Activated CD4-positive, alpha-beta T cell treated with anti-CD3 and anti-CD28 coated beads, Interleukin-2, amount 10 ng/mL, durations not matched to agents 24 days and 14 days (primary cell): ENCODE measurements at places on chromosomes 3 and 15.

GRCh38 chr3:94548581-94549316, 485.9 kb downstream of the NSUN3 start:
- no peak for DNase-seq

GRCh38 chr15:49815526-49815925, 194.7 kb downstream of the DTWD1 start:
- DNase-seq = no peak

DNA sequence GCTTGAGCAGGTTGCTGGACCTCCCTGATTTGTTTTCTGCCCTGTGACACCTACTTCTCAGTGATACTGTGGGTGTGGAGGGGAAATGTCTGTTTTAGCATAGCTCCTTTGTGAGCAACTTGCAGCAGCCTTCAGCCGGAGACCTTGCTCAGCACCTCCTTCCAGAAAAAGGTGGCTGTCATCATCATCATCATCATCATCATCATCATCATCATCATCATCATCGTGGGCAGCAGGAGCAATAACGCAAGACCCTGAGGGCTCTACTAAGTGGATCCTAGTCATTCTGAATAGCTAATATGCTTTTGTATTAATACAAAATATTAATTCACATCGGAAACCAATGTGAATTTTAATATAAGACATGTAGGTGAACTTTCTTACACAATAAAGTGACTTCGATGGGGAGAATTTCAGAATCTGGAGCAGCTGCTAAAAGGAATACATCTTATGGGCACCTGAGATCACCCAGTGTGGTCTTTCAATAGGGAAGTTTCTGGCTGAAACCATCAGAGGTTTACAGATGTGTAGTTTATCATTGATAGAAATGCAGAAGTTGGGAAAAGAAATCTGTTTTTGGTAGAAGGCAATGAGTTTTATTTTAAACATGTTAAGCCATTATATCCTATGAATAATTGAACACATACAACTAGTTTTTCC, 8.6 kb downstream of the GABRR3 start:
- no peak for DNase-seq

DNA sequence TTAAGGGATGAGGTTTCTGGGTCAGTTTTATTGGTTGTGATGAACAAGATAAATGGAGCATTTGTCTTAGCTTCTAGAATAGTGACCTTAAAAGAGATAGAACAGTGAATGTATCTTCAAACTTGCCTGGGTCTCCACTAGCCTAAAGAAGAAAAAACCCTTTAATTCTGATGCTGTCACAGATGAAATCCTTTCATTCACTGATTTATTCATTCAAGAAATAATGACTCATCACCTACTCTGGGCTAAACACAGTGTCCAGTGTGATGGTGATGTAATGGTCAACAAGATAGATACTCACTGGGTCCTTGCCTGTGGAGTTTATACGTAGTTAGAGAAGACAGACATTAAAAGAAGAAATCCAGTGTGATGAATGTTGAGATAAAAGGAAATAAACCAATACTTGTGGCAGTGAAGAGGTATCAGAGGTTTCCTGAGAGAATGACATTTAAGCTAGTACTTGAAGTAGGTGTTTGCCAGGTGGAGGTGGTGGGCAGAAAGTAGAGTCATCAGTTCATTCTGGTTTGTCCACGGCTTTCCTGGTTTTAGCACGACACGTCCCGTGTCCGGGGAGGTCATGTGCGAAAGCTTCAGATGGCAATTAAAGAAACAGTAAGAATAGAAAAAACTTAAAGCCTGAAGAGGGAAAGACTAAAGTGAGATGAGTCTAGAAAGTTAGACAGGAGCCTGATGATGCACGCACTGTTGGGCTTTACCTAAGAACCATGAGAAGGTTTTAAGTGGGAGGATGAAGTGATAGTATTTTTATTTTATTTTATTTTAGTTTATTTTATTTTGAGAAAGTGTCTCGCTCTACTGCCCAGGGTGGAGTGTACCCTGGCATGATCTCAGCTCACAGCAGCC, 18.5 kb downstream of the PAK2 start:
- DNase-seq = no peak

DNA sequence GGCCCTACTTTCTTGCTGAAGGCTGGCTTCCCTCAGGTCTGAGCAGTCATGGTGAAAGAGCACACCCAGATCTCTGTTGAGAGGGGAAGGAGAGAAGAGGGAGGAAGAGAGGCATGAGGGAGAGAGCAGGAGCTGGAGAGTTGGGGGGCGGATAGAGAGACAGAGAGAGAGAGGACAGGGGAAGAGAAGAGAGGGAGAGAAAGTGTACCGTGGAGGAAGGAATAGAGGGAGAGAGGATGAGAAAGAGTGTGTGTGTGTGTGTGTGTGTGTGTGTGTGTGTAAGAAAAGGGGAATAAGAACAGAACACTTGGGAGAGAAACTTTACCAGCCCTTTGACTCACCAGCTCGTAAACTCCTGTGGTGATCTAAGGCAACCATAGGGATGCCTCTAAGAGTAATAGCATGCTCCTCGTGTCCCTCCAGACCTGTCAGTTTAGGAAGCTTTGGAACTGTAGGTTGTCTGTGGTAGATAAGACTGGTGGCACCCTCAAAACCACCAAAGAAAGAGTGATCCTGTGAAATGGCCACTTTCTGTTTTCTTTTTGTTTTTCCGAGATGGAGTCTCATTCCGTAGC, 18.2 kb downstream of the ZNF592 start:
- DNase-seq = no peak

DNA sequence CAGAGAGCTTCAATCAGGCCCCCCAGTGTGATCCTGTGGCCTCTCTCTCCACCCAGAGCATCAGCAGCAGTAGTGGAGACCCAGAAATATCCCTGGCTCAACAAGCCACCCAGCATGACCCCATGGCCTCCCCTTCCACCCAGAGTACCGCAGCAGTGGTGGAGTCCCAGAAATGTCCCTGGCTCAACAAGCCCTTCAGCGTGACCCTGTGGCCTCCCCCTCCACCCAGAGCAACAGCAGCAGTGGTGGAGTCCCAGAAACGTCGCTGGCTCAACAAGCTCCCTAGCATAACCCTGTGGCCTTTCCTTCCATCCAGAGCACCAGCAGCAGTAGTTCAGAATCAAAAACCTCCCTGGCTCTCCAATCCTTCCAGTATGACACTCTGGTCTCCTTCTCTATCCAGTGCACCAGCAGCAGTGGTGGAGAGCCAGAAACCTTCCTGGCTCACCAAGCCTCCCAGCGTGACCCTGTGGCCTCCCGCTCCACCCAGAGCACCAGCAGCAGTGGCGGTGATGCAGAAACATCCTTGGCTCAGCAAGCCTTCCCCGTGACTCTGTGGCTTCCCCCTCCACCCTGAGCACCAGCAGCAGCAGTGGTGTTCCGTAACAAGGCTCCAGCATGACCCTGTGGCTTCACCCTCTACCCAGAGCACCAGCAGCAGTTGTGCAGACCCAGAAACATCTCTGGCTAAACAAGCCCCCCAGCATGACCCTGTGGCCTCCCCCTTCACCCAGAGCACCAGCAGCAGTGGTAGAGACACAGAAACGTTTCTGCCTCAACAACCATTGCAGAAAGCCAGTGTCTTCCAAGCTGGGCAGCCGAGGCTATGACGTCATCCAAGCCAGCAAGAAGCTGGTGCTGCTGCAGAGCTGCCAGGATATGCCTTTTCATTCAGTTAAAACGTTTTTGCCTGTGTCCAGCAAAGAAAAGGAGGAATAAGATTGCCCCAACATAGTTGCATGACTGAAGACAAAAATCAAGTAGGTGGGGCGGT, 61.3 kb upstream of the TAMM41 start:
- DNase-seq = no peak

GRCh38 chr3:100869787-100870186, 123.4 kb downstream of the ABI3BP start:
- DNase-seq = no peak

GRCh38 chr3:8576841-8577571, 67.6 kb downstream of the SSUH2 start:
- no peak for DNase-seq

- no peak for DNase-seq
Observed at GRCh38 chr15:91424001-91424400, 323.9 kb downstream of the SV2B start.

- no peak for DNase-seq
Observed at GRCh38 chr3:174949523-174949922, 90.4 kb downstream of the NAALADL2 start.

DNA sequence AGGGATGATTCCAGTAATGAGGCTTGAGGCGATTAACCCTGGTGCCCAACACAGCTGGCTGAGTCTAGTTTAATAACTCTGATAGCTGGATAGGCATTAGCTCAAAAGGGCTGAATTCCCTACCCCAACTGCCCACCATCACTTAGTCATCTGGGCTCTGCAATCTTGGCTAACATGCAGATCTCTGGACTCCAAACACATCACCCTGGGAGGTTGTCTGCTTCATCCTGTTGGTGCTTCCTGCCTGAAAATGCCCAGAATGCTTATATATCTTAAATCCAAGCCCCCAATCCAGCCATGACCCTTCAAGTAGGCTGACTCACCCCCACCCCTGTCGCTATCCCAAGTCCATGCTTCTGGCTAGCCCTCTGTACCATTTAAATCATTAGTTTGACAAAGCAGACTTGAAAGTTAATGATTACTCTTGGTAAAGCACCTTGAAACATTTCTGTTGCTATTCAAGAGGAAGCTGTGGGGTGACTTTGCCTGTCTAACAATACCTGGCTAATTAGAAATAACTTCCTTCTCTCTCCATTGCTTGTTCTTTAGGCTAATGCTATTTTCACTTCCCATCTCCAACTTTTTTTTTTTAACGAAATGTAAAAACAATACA, 107.0 kb upstream of the RORA start:
- DNase-seq = no peak
